AG10803 (cell line): ENCODE measurements at places on chromosomes 16 and 17.

DNA sequence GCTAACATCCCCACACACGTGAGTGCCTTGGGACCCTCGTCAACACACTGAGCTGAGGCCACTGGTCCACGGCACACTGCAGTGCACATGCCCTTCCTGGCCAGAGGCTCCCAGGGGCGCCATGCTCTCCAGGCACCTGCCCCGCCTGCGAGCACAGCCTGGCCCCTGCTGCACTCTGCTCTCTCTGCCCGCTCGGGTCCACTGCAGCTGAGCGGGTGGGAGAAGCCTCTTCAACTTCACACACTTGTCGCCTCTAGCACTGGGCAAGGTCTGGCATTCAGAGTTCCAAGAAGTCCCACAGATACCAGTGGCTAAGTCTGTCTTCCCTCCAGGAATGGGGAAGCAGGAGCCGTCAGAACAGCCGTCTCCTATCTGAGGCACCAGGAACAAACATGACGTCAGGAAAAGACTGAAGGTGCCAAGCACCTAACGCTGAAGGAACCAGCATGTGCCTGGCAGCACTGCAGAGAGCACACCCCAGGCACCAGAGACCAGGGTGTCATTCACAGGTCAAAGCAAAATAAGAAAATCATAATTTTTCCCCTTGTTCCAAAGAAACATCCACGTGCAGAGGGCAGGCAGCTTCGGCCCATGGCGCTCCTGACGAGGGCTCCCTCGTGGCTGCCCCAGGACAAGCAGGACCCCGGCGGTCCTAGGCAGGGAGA, 82.9 kb downstream of the ZNF778 start:
- DNase-seq: peak; percentile 21

GRCh38 chr16:66515596-66516508, 34.1 kb downstream of the TK2 start:
- peak; percentile 91 for DNase-seq

DNA sequence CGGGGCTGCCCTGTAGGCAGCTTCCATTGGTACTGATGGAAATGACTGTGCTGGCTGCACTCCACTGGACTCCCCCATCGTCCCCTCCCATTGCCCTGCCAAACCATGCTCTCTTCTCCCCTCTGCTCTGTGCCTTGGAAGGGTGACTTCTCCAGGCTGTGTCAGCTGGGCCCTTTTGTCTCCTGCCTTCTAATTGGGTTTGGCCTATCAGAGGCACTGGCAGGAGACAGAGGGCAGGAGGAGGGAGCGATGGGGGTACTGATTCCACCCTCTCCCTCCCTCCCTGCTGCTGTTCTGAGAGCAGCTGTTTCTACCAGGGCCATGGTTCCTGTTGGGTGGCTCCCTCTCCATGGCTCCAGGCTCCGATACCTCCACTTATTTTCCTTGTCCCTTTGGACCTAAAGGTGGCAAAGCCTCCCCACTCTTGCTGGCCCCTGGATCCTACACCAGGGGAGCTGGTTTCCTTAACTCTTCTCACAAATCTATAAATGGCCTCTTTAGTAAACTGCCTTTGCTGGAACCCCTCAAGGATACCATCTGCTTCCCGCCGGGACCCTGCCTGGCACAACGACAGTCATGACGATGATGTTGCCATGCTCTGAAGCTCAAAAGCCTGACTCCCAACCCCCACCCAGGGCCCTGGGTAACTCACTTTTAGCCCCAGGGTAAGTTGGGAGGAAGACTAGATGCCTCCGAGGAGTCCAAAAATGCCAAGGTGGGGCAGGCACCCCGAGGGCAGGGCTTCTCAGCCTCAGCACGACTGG, 123.8 kb upstream of the RPL38 start:
- DNase-seq: no peak

GRCh38 chr17:45127548-45128300, 4.6 kb downstream of the PLCD3 start:
- peak; percentile 60 for DNase-seq

GRCh38 chr16:49622084-49622390, 233.9 kb downstream of the ZNF423 start:
- no peak for DNase-seq
